ENCODE measurements at places on chromosomes 3 and 15. TPM values are rescaled to one million over a fixed set of nuclear protein-coding genes. Genes with fewer than 3 reads are reported as not detected.

The GOLGA8G gene
- not detected for total RNA-seq

The PLA2G4B gene
- total RNA-seq: 1.1 TPM

The P2RY14 gene
- total RNA-seq: 12.8 TPM

The PPP1R14D gene
- total RNA-seq: not detected

The TAGLN3 gene
- not detected for total RNA-seq

The CEMIP gene
- total RNA-seq: 9.5 TPM

The CSK gene
- total RNA-seq: 26.1 TPM

The ARHGAP31 gene
- total RNA-seq: 37.7 TPM

The CAMK2N2 gene
- not detected for total RNA-seq
